ENCODE measurements at places on chromosomes 5 and 9.

- no peak for DNase-seq
Measured at GRCh38 chr5:8784692-8785091, 761.2 kb downstream of the SEMA5A start.

GRCh38 chr5:135553688-135554462 lies 18.1 kb upstream of the NEUROG1 start:
- no peak for DNase-seq

- no peak for DNase-seq
Measured at GRCh38 chr9:92179286-92180001, 64.2 kb upstream of the SPTLC1 start.

DNA sequence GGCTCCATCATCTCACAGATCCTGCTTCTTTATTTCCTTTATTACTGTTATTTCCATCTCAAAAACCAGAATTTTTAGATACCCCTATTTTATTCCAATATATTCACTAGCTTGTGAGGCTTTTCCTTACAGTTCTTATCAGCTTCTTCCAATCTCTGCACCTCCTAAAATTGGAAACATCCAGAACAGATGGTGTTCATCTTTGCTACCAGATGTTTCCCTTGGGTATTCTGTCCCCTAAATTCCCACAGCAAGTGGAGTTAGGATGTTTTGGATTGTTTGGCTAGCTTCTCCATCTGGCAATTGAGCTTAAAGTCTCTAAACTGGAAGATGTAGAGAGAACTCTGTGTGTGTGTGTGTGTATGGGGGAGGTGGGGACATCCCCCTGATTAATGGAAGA lies 580.4 kb downstream of the DTWD2 start:
- DNase-seq = no peak

GRCh38 chr5:104569621-104570020 lies 1007.0 kb upstream of the NUDT12 start:
- DNase-seq = no peak

GRCh38 chr5:39225405-39226099 lies 6.2 kb upstream of the FYB1 start:
- DNase-seq = no peak

DNA sequence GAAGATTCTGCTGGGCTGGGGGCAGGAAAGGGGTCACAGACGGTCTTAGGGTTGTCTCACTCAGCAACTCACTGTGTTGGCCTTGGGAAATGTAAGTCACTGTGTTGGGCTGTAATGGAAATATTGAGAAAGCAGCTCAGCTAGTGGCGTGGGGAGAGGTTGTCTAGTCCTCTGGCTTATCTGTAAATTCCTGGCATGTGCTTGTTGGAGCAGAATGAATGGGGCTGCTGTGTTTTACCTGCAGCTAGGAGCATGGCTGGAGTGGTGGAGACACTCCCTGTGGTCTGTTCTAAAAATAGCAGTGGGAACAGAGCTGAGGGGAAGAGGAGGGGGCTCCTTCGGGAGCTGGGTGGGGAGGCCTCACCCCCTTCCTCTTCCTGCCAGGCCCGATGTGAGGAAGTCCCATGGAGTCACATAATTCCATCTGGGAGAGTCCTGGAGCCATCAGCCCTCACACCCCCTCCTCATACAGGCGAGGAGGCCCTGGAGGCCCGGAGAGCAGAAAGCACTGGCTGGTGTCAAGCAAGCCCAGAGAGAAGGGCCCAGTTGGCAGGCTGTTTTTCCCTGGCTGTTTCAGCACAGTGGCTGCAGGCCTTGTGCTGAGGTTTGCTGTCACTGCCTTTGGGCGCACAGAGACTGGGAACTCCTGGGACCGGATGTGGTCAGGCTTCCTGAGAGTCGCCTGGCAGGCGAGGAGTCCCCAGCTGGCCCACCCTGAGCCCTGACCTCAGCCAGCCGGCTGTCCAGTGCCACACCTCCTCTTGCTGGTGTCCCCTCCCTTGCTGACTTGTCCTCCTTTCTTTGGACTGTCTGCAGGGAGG lies 84.9 kb downstream of the RGS3 start:
- DNase-seq = no peak

DNA sequence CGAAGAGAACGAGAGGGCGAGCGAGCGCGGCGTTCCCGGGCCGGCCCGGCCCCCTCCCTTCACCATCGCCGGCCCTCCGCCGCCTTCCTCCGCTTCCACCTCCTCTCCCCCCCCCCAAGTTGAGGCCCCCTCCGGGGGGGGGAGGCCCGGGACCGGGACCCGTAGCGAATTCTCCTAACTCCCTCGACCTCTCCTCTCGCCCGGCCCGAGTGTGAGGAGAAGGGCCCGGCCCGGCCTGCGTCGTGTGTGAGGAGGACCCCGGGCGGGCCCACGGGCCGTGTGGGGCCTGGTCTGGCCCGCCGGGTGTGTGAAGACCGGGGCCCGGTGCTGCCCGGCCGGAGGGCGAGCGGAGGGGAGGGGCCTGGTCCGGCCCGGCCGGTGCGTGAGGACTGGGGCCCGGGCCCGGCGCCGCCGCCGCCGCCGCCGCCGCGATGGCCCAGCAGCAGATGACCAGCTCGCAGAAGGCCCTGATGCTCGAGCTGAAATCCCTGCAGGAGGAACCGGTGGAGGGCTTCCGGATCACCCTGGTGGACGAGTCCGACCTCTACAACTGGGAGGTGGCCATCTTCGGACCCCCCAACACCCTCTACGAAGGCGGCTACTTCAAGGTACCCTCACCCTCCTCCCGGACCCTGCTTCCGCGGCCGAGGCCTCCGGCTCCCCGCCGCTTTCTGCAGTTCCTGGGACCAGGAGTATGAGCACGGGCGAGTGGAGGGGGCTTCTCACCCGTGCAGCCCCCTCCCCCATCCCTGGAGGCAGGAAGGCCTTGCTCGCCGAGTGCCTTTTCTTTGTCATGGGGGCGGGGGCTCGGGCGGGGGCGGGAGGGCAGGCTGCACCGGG lies 587 bp downstream of the UBE2R2 start:
- peak; percentile 15 for DNase-seq

DNA sequence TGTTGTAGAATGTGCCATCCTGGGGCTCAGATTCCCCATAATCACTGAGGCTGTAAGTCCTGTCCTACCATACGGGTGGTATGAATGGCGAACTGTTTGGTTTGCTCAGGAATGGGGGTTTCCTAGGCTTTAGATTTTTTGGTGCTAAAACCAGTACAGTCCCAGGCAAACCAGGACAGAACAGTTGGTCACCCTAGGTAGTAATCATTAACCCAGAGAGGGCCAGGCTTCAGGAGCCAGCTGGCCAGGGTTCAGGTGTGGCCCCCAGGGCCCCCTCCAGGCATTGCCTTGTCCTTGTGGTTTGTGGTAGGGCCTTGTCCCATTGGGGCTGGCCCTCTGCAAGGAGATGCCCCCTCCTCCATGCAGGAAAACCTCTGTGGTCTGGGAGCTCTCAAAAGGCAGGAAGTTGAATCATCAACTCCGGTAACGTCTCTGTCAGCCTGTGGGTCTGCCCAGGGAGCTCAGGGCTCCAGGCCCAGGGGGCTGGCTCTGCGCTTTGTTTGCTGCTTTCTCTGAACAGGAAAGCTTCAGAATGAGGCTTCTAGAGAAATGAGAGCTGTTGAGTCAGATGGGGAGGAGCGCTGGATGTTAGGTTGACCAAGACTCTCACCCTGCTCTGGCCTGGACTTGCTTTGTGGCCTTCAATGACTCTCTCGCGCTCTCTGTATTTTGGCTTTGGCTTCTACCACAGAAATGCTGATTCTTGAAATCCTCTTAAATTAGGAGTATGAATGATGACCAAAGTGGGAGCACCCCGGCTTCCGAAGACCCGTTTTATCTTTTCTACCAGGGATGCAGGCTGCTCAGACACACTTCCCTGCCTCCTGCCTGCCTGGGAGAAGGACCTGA lies 22.2 kb upstream of the JADE2 start:
- peak; percentile 42 for DNase-seq

- no peak for DNase-seq
Measured at GRCh38 chr5:23139338-23140171, 286.4 kb upstream of the CDH12 start.

- DNase-seq = no peak
Measured at GRCh38 chr9:18238752-18239447, 235.1 kb upstream of the ADAMTSL1 start.

DNA sequence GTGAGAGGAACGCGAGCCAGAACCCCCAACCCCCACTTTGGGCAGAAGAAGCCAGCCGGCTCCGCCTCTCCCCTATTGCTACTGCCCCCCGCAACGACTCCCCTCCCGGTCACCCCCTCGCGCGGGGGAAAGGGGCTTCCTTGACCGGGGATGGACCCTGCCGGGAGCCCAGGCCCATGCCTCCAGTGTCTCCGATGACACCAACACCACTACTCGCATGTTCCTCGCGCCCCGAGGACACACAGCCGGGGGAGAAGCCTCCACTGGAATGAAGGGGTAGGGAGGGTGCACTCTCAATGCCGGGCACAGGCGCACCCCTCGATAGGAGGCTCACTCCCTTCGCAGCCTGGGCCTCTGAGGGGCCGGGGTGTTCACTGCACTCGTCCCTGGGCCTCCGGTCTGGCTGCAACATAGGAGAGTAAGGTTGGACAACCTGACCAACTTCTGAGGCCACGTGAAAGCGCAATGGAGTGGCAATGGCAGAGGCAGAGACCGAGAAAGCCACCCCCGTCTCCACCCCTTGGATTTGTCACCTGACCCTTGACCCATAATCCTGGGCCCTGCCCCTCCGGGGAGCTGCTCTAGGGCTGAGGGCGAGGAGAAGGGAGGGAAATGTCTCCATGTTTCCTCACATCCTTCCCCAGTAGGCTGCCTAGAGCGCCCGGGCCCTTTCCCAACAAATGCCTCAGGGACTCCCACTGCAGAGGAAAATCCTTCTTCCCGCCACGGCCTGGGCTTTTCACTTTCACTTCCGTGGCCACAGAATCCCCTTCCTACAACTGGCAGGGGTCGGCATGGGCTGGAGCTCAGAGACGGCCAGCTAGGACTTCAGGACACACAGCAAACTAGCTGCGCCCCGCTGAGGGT lies 1.1 kb upstream of the CNTFR start:
- no peak for DNase-seq

DNA sequence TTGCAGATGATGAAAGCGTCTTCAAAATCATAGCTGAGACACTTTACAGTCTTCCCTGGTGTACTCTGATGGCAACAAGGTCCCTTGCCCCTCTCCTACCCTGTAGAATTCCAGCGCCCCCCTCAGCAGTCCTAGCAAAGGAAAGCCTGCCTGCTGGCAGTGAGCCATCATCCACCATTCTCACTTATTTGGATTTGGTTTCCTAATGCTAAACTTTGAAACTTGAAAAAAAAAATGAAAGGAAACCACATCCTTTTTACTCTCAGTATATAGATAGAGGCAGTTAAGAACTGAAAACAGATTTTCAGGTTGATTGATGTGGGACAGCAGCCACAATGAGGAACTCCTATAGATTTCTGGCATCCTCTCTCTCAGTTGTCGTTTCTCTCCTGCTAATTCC lies at the start of gene GZMA:
Gene GZMA (plus strand): TSS at position 299 of the 400 bp plus-strand sequence. CDS start 37 bp downstream, at position 336.
- no peak for DNase-seq

DNA sequence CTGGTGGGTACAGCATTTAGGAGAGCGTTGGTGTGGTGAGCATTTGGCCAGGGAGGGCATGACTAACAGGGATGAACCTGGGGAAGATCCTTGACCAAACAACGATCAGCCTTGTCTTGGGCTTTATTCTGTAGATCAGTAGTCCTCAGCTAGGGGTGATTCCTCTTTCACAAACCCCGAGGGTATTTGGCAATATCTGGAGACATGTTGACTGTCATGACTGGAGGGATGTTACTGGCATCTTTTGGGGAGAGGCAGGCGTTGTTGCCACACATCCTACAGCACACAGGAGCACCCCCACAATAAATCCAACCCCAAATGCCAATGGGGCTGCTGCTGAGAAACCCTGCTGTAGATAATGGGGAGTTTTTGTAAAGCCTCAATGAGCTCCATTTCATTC lies 43.9 kb downstream of the OSTF1 start:
- no peak for DNase-seq

DNA sequence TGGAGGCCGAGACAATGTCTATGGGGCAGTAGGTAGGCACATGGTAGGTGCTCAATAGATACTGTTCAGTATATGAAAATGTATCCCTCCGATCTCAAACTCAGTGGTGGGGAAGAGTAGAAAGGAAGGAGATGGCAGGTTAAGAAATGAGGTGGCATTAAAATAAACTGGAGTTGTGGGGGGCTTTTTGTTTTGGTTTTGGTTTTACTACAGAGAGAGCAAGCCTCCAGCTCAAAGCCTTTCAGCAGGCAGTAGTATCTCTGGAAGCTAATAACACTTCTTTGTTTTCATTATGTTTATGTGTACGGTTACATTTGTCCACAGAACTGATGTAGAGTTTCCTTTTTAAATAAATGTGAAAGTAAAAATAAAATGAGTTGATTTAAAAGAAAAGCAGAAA lies 8.6 kb downstream of the MFAP3 start:
- DNase-seq = no peak

- no peak for DNase-seq
Measured at GRCh38 chr9:129463994-129464393, 156.9 kb downstream of the C9orf50 start.

GRCh38 chr5:110738503-110738811 lies 350 bp upstream of the SLC25A46 start:
- DNase-seq = no peak
